ENCODE measurements at places on chromosomes 5 and 9.

- no peak for DNase-seq
These were observed 6.4 kb downstream of the GABRA6 start for GRCh38 chr5:161691911-161692310.

DNA sequence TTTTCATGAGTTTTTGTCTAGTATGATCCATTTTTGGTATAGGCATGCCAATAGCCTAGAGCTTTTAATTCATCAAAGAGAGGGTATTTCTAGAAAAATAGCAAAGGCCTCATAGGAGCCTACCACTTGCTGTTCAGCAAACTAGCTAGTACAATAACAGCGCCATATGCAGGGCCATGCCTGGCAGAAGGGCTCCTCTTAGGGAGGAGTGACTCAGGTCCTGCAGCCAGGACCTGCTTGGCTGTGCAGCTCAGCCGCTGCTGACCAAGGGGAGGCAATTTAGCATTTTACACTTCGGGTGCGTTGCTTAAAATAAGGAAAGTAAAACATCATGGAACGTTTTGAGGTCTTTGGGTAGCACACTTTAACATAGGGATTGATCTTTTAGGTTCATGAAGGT, 100.6 kb downstream of the TRIO start:
- no peak for DNase-seq

- DNase-seq = no peak
These were observed 7.8 kb upstream of the SMIM32 start for GRCh38 chr5:136200761-136201160.

GRCh38 chr5:63553073-63553472, 409.2 kb downstream of the HTR1A start:
- no peak for DNase-seq

GRCh38 chr9:109270971-109271925, 49.6 kb downstream of the EPB41L4B start:
- DNase-seq = no peak

GRCh38 chr5:129459777-129460671, at the start of gene ADAMTS19:
Gene ADAMTS19 (plus strand): TSS chr5:129460298. CDS start chr5:129460392, 94 bp downstream.
- no peak for DNase-seq

DNA sequence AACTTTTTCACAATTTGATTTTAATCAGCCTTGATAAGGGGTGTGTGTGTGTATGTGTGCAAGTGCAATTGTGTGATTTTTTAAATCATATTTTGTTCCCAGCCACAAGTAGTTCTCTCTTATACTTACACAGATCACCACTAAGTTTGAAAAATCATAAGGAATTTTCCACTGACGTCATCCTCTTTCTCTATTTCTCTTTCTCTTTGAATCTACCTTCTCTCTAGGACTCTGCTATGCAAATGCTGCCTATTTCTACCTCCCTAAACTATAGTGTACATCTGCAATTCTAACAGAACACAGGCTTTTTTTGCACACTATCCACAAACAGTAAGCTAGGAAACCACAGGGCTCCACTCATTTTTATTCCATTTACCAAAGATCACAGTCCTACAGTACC, 254.6 kb upstream of the CYLC2 start:
- no peak for DNase-seq

GRCh38 chr5:138884094-138884493, 9.0 kb upstream of the LRRTM2 start:
- no peak for DNase-seq

DNA sequence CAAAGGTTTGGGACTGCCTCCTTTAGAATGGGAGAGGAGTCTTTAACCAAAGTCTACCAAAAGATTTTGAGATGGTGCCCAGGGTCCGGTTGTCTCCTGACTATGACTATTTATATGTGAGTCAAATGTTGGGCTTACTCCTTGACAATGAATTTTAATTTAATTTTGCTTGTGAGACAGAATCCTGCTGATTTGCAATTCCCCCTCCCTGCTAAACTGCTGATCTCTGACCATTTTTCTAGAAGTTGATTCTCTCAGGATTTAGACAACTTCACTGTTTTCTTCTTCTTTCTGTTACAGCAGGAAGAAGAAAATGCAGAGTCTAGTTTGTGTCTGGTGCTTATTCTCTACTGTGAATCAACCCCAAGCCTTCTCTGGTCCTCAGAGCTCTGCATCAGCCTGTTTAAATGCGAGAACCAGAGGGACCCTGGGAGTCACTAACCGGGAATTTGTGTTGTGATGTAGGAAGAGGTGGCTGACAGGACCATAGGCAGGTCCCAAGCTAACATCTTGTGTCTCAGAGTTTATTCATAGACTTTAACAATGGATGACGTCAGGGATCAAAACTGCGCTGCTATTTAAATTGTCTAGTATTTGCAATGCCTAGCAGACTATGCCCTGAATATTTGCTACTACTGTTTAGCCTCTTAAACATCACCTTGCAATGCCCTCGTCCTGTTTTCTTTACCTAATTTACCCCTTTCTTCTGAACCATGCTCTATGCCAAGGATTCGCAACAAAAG, 124.0 kb upstream of the TAF11L2 start:
- DNase-seq = no peak

GRCh38 chr9:135377431-135377830, 102.2 kb upstream of the PPP1R26 start:
- no peak for DNase-seq

DNA sequence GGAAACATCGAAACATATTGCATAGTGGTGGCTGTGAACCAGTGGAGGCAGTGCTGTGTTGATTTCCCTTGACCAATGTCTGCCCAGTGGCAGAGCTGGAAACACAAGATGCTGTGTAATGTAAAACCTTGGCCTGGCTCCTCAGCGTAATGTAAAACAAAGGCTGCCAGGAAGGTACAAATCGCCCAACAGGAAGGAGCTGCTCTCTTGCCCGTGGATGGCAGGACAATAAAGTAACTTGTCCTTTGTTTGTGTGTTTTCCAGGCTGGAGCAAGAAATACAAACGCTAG, 143.4 kb downstream of the PALM2AKAP2 start:
- no peak for DNase-seq

DNA sequence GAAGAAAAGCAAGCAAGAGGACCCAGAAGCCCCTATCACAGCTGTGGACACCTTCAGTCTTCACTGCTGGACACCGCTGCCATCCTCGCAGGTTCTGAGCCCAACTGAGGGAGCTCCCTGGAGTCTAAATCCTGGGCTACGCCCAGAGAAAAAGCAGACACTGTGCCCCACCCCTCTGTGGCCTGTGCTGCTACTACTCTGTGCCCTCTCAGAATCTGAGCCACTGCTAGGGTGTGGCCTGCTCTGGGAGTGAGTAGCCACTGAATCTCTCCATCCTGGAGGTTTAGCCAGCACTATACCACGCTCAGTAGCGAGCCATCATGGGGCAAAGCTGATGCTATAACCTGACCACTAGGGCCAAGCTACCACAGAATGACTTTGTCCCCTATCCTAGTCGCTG, 338.2 kb downstream of the NPR3 start:
- no peak for DNase-seq

DNA sequence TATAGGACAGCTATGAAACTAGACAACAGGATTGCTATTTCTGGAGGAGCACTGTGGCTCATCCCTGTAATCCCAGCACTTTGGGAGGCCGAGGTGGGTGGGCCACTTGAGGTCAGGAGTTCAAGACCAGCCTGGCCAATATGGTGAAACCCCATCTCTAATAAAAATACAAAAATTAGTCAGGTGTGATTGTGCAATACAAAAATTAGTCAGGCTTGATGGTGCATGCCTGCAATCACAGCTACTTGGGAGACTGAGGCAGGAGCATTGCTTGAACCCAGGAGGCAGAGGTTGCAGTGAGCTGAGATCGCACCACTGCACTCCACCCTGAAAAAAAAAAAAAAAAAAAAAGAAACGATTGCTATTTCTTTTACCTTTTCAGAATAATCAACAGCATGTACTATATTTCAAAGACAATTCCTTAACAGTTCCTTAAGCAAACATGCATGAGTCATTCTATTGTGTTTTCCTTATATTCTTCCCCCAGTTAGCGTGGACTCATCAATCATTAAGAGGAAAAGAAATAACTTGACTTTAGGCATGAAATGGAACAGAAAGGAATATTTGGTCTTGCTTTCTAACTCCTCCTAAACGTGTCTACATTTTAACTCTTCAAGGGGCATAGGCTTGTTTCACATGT, 162.6 kb downstream of the TAF11L14 start:
- no peak for DNase-seq

- no peak for DNase-seq
These were observed 42.1 kb downstream of the RFK start for GRCh38 chr9:76352026-76352620.

DNA sequence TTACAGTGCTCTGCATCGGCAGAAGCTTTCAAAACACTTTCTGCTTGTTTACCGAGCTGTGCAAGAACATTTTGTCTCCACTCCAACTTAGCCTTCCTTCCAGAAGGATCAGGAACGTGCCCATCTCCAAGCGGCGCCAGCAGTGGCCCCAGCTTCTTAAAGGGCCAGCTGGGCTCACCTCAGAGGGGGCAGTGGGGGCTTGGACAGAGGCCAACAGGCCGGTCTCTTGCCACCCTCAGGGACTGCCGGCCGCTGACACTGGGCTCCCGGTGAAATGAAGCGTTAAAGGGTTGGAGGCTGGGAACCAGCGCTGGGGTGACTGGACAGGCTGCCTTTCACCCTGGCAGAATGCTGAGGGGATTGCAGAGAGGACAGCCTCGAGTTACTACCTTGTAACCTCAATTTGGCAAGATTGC, 67.0 kb upstream of the RNU6ATAC start:
- no peak for DNase-seq

DNA sequence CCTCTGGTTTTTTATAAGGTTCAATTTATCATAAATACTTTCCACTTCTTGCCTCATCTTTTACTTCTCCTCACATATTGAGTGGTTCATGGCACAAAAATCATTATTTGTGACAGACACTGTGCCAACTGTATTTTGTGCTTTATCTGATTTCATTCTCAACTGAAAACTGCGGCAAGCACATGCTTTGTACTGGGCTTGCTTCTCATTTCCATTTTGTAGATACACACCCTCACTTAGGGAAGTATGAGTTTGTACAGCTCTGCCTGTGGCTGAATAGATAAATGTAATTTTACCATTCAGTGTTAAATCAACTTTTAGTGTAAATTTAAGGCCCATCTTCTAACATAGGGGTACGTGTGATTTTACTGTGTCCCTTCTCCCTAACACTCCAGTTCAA, 83.6 kb downstream of the ANXA2R start:
- DNase-seq = no peak

DNA sequence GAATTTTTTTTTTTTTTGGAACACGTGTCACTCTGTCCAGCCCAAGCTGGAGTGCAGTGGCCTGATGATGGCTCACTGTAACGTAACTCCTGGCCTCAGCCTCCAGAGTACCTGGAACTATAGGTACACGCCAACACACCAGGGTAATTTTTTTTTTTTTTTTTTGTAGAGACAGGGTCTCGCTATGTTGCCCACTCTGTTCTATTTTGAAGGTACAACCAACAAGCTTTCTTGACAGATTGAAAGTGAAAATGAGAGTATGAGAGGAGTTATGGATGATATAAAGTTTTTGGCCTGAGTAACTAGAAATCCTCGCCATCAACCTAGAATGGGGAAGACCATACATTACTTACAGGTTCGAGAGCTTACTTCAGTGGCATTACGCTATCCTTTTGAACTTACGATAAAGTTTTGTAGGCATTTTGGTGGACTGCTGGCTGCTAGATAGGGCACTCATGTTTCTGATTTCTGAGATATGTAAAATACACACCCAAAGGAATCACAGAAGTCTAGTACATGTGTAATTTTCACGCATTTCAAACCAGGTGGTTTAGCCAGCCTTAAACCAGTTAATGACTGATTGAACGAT, 806 bp upstream of the CDC42SE2 start:
- DNase-seq = no peak

- DNase-seq = no peak
These were observed 131.9 kb upstream of the PTPRD start for GRCh38 chr9:10744669-10745068.

GRCh38 chr9:98118640-98119601, at the start of gene TRIM14:
Gene TRIM14 (minus strand): TSS chr9:98119222. CDS start chr9:98119188, 34 bp downstream.
- no peak for DNase-seq

DNA sequence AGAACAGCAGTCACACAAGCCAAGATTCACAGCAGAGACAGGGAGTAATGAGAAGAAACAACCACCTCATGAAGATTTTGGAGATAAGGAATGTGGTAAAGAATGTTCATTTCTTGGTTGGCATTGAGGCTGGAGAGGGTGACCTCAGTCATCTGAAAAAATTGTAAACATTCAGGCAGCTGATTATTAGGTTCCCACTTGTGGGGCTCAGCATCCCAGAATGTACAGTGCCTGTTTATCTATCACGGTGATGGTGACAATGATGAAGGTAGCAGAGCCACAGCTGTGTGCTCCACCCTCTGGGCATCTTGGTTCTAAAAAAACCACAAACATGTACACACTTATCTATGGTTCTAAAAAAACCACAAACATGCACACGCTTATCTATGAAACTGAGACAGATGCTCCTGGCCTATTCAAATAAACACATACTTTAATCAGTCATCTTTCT, 143.9 kb upstream of the MOCS2 start:
- no peak for DNase-seq

Measured in cortex of kidney (tissue), 1 donor.